ENCODE measurements at places on chromosomes 7 and 10. TPM values are rescaled to one million over a fixed set of nuclear protein-coding genes. Genes with fewer than 3 reads are reported as not detected.

DNA sequence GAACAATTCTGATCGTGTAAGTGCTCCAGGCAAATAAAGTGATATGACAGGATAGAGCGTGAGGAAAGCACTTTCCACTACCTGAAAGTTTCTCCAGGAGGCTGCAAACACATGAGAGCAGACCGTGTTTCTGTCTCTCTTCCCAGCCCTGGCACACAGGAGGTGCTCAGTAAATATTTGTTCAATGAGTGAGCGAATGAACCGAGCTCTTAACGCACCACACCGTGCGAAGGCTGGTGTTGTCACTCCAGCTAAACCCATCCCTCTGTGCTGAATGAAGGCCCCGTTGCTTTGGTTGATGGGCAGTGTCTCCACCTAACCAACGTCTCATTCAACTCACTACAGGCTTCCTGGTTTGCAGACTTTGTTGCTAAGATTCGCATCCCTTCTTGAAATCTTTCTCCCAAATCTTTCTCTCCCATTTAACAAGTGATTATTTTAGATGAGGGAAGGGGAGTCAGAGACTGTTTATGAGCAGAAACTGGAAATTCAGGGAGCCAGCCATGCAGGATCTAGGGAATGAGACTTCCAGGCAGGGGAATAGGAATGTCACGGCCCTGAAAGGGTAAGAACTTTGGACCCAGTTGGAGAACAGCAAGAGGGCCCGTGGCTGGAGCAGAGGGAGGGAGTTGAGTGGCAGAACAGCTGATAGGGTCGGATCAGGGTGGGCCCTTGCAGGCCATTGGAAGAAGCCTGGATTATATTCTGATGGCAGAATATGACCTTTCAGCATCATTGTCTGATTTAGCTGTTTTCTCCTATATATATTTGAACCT, 282.6 kb downstream of the CAMK1D start:
- no peak for DNase-seq

DNA sequence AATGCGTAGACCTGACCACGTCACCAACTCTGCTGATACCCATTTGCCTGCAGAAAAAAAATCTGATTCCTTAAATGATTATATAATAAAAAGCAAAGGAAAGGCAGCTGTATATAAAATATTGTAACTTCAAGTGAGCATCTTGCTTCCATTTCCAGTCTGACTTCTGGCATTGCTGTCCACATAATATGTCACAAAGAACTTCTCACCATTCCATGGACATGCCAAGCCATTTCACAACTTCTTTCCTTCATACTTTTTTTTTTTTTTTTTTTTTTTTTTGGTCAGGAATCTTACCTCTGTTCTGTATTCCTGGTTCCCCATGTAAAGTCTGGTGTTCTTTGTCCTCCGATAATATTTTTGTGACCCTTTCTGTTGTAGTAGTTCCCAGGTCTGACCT, 165.5 kb downstream of the SND1 start:
- no peak for DNase-seq

DNA sequence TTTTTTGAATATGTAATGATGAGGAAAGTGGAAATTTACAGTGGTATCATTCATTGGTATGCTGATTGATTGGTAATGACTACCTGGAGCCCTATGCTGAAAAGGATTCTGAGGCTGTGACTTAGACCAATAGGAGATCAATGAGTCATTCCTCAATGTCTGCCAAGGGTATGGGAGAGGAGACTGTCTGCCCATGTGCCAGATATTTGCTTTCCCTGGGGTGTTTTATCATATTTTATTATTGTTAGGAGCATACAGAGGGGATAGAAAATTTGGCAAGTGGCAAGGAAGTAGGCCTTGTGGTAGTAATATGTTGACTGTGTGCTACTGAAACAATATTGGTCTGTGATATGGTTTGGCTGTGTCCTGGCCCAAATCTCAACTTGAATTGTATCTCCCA, 54.8 kb downstream of the ASAH2B start:
- DNase-seq, result no peak

- DNase-seq, result no peak
Observed at GRCh38 chr7:27564881-27565482, 97.7 kb downstream of the HIBADH start.

Gene C10orf105
- 0.16 TPM for polyA plus RNA-seq

Gene CXCL12
- 170 TPM for polyA plus RNA-seq

DNA sequence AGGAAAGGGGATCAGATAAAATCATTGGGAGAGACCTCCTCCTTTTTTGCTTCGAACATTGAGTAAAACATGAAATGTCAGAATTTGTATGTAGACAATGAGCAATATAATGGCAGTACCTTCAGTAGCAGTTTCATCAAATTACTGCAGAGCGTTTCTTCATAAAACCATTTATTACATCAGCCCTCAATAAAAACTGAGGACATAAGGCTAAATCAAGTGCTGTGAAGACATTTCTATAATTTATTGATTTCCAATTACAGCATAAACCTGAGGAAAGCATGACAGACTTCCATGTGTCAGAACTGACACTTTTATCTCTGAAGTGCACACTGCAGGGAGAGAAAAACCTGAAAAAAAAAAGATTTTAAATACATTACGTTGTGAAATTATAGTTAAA, 172.6 kb upstream of the ZNF804B start:
- DNase-seq, result no peak

Gene SEMA3E
- 3.3 TPM for polyA plus RNA-seq

- no peak for DNase-seq
Observed at GRCh38 chr7:24337180-24337579, 53.2 kb downstream of the NPY start.

Gene ACBD7
- polyA plus RNA-seq, result 1.4 TPM

GRCh38 chr7:87448388-87448787, 27.1 kb downstream of the ABCB4 start:
- no peak for DNase-seq

GRCh38 chr7:135409845-135410542, 99.9 kb downstream of the CNOT4 start:
- DNase-seq, result no peak

Gene DOCK4
- polyA plus RNA-seq, result 12.3 TPM

Gene COL13A1
- 12.6 TPM for polyA plus RNA-seq

DNA sequence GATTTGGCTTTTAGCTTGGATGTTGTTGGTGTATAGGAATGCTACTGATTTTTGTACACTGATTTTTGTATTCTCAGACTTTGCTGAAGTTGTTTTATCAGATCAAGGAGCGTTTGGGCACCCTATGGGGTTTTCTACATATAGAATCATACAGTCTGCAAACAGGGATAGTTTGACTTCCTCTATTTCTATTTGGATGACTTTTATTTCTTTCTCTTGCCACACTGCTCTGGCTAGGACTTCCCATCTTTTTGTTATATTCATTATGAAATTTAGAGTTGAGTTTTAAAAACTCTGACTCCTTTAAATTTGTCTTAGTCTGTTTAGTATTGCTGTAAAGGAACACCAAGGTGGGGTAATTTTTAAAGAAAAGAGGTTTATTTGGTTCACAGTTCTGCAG, 4.7 kb downstream of the ZNF786 start:
- DNase-seq, result no peak

GRCh38 chr7:1226186-1226901, 6.3 kb upstream of the UNCX start:
- DNase-seq, result no peak

GRCh38 chr10:133109711-133110110, 22.0 kb downstream of the ADGRA1 start:
- peak; percentile 20 for DNase-seq

DNA sequence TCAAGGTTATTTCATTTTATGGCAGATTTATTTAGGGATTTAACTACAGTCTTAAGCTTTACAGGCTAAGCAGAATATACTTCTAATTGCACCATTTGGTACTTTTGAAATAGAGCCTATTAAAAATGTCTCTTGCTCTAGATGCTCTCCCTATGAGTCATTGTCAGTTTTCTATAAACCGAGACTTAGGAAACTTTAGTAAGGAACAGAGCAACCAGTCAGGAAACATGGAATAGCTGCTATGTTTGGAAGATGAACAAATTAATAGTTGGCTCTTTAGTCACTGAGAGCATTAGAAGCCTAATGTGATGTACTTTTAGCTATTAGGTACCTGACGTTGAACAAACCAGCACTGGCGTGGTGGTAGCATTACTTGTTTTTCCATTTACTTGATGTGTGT, 35.3 kb downstream of the INPP5F start:
- no peak for DNase-seq

- no peak for DNase-seq
Observed at GRCh38 chr7:26649388-26649787, 215.0 kb downstream of the SKAP2 start.

GRCh38 chr10:91883549-91884444, 25.5 kb downstream of the FGFBP3 start:
- DNase-seq, result peak; percentile 55

GRCh38 chr7:10412422-10413019, 561.2 kb upstream of the PHF14 start:
- DNase-seq, result peak; percentile 63

DNA sequence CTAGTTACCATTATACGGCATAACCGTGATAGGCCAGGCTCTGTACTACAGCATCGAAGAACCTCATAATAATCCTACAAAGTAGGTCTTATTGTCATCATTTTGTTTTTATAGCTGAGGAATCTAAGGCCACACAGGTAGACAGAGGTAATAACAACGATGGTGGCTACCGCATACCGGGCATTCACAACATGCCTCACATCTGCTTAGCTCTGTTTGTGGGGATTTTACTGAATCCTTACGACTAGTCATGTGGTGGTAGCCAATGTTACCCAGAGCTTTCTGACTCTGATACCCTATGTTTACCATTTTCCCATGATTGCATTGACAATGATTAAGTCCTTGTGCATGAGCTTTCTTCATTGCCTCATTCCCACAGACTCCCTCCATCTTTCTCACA, 269.4 kb downstream of the TCF7L2 start:
- no peak for DNase-seq

- no peak for DNase-seq
Observed at GRCh38 chr10:80760914-80761371, 223.2 kb downstream of the SH2D4B start.

GRCh38 chr7:84060760-84061261, 133.8 kb downstream of the SEMA3A start:
- no peak for DNase-seq

DNA sequence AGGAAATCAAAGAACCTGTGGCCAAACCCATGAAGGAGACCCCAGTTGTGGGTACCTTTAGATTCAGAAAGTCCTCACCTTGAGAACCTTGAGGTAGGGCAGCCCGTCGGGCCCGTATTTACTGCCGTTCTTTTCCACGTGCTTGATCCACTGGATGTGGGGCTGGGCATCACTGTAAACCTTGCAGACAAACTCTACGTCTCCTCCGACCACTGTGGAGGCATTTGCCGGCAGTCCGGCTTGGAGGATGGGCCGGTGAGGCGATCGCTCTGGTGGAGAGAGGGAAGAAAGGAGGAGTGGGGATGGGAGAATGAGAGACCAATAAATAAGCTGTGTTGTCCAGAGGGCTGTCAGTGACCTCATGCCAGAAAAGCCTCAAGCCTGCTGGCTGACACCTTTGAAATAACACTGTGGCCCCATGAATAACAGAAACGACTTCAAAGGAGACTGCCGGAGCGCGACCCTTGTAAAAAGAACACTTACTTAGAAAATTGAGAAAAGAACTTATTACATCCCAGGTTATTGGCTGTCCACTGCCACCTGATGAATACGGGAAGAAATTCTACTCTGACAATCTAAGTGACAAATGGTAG, 78.2 kb downstream of the FGFR2 start:
- no peak for DNase-seq

- DNase-seq, result no peak
Observed at GRCh38 chr10:17215782-17216122, 12.3 kb upstream of the VIM start.

DNA sequence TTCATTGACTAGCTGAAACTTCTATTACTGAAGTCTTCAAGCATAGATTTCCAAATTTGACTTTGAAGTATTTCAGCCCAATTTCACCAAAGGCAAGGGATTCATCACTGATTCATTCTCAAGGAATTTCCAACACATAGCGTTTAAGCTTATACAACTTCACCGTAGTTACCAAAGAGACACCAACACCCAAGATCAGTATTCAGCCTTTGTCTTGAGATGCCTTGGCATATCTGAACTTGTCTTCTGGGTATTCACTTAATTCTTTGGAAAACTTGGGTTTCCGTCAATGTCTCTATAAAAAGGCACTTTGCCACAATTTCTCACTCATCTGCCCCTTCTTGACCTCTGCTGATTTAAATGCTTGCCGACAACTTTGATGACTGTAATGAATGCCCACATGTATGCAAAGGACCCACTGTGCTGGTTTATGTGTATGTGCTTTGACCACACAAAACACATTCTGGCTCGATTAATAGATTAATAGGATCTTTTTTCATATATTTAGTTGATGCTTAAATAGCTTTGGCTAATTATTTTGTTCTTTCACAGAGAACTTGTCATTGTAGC, 49.6 kb downstream of the TES start:
- peak; percentile 64 for DNase-seq

- no peak for DNase-seq
Observed at GRCh38 chr7:42103456-42103855, 133.6 kb downstream of the GLI3 start.

- DNase-seq, result no peak
Observed at GRCh38 chr7:89775459-89775858, 378.8 kb upstream of the STEAP1 start.

GRCh38 chr10:71561003-71561574, 158.5 kb downstream of the C10orf105 start:
- no peak for DNase-seq

DNA sequence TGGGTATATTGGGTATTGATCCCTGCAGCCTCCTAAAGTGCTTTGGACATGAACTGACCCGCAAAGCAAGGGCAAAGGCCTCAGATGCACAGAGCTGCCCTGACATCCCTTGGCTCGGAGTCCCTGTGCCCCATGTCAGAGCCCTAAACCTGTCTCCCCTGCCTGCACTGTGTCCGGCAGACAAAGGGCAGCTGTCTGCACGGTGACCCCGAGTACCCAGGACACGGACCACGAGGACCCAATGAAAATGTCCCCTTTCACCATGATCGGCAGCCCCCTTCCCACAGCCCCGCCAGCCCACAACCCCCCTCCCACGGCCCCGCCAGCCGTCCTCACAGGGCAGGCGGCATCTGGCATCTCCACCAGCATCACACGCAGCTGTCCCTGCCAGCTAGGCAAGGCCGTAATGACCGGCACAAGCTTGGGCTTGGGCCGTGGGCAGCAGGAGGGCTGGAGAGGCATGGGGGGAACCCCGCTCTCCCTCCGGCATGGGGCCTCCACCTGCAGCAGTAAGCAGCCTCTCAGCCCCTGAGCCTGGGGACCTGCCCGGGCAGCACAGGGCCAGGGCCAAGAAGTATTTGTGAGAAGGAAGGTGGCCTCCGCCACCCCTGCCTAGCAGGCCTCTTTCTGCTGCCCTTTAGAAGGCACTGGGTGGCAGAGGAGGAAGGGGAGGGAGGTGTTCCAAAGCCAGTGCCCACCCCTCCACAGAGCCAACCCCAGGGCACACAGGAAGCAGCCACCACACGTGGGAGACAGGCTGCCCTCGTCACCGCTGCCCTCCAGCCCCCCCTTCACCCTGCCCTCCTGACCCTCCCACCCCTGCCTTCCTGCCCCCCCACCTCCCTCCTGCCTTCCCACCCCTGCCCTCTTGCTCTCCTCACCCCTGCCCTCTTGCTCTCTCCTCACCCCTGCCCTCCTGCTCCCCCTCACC, 10.1 kb downstream of the NUDT1 start:
- peak; percentile 74 for DNase-seq

GRCh38 chr10:35712486-35712885, 70.4 kb upstream of the FZD8 start:
- DNase-seq, result no peak
